Thoracic aorta (tissue), 2 donors: ENCODE measurements at places on chromosomes 1 and 21. TPM values are rescaled to one million over a fixed set of nuclear protein-coding genes. Genes with fewer than 3 reads are reported as not detected.

DNA sequence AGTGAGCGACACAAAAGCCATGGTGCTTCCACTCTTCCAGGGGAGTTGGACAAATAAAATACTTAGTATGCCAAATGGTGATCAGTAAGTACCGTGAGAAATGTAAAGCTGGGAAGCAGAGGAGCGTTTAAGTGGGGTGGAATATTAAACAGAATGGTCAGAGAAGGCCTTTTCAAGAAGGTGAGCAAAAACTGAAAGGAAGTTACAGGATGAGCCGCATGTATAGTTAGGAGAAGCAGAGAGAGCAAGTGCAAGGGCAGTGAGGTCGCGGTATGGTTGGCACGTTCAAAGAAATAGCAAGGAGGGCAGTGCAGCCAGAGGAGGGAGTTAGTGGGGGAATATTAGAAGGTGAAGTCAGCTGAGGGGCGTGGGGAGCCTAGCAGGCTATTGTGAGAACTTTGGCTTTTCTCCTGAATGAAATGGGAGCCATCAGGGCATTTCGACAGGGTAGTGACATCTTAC, 748 bp upstream of the ATP6V0B start:
- no peak for DNase-seq

- no peak for DNase-seq
Observed at GRCh38 chr1:92502247-92502646, 15.5 kb upstream of the GFI1 start.

- DNase-seq: no peak
Observed at GRCh38 chr1:66476774-66477173, 57.2 kb upstream of the SGIP1 start.

- no peak for DNase-seq
Observed at GRCh38 chr1:24555591-24556413, at the start of gene NCMAP. TSS of gene NCMAP (plus strand) at chr1:24556087. CDS start at chr1:24595431, 39,344 bp downstream.

DNA sequence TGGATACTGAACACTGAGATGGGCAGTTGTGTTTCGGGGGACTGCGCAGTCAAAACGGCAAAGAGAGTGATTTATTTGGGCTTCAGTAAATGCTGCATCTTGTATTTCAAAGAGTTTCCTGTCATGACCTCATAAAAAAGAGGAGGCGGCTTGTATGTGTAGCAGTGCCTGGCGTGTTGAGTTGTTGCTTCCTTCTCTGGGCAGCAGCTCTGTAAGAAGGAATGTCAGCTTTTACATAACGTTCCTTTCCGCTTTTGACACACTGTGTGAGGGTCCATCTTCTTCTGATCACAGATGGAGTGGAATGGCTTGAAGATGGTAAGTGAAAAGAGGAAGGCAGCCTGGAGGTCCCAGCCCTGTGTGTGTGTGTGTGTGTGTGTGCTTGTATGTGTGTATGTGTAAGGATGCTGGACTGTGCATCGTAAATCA, 941 bp downstream of the ELAVL4 start:
- no peak for DNase-seq

DNA sequence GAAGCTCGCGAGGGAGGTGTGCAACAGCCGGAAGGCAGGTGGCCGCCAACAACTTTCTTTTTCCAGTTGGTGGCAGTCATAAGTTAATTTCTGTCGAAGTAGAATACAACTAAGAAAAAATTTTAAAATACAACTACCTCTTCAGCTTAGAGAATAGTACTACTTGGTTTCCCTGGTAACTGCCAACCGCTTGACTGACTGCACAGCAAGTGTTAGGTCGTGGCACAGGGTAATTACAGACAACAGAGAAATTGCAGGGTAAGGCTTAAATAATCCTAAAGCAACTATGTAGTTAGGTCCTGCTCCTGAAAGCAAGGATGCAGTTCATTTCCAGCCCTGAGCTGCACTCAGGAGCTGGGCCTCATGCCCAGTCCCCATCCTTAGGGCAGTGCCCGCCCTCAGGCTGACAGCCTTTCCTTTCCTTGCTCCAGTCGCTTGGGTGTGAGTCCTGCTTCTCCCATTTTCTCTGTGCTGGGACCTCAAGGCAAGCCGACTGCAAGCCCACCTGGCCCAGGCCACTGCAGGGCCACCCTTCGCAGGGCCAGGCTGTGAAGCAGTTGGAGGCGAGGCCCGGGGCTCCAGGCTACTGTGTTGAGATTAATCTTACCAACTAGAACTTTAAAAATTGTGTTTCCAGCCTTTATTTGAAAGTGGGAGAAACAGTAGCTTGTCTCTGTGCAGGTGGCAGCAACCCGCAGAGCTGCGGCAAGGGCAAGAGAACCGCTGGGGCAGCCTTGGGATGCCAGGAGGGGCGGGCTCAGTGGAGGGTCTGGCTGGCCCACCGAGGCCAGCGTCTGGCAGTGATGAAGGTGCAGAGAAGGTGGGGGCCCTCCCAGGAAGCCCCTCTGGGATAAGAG, 148.3 kb downstream of the PCBP3 start:
- DNase-seq: no peak

GRCh38 chr1:30166174-30166573, 557.2 kb downstream of the MATN1 start:
- DNase-seq: no peak

DNA sequence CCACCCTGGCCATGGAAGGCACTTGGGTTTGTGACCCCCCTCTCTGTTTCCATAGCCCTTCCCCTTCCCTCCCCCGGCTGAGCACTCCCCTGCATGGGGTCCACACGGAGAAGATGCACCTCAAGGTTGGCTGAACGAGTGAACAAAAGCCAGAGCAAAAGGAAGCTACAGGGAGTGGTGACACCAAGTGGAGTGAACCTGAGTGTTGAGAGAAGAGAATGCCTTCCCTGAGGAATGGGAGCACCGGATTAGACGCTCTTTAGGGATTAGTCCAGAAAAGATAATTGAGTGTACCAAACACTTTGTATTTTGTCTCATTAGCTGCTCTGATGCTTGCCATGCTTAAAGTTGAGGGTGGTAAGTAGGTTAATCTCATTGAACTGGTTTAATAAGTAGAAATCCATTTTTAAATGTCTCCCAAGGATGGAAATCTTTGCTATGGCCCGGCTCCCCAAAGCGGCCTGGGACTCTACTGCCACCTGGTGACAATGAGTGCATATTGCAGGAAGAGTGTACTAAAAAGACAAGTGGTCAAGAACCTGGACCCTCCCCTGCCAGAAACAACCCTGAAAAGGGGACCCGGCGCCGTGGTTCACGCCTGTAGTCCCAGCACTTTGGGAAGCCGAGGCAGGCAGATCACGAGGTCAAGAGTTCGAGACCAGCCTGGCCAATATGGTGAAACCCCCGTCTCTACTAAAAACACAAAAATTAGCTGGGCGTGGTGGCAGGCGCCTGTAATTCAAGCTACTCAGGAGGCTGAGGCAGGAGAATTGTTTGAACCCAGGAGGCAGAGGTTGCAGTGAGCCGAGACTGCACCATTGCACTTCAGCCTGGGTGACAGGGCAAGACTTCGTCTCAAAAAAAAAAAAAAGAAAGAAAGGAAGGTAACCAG, 150.6 kb upstream of the ZC3H12A start:
- DNase-seq: no peak

- DNase-seq: no peak
Observed at GRCh38 chr1:116457946-116458604, 85.0 kb downstream of the ATP1A1 start.

TNNI3K gene
- total RNA-seq: 6.6 TPM

CHIA gene
- total RNA-seq: not detected

GLMN gene
- total RNA-seq: 14.2 TPM

GSTM5 gene
- 6.9 TPM for total RNA-seq
